ENCODE measurements at places on chromosomes 5 and 9.

GRCh38 chr5:96440185-96440538 is 7.1 kb upstream of the PCSK1 start:
- no peaks in the 10 kb centered on the region for H3K4me1 ChIP-seq
- no peak overlapping the region for H3K27ac ChIP-seq
- no peak for DNase-seq
- no peaks in the 10 kb centered on the region for H3K36me3 ChIP-seq
- H3K4me3 ChIP-seq, result no peak overlapping the region

GRCh38 chr9:2013743-2014475 is 1.2 kb upstream of the SMARCA2 start:
- H3K27ac ChIP-seq, result no peak overlapping the region
- H3K36me3 ChIP-seq, result no peaks in the 10 kb centered on the region
- DNase-seq, result no peak
- H3K27me3 ChIP-seq, result no peaks in the 10 kb centered on the region

- no peak for DNase-seq
- no peaks in the 10 kb centered on the region for H3K27me3 ChIP-seq
- no peaks in the 10 kb centered on the region for H3K36me3 ChIP-seq
- H3K4me3 ChIP-seq, result no peak overlapping the region
Observed at GRCh38 chr9:120737416-120738165, 23.3 kb upstream of the MEGF9 start.

DNA sequence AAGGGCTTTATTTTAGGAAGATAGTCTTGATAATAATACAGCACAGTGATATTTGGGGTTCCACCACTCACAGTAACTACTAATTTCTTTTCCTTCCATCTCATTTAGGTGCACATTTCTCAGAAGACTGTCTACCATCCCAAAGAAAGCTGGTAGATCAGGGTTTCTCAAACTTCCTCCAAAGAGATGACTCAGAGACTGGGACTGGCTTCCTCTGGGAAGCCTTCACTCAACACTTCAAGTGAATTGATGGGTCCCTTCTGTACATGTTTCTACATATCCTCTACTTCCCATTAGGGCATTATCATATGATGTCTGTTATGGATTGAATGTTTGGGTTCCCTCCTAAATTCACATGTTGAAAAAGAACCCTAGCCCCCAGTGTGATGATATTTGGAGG is 138.5 kb downstream of the SPOCK1 start:
- H3K27ac ChIP-seq, result no peak overlapping the region
- H3K4me3 ChIP-seq, result no peak overlapping the region
- no peaks in the 10 kb centered on the region for H3K36me3 ChIP-seq
- H3K27me3 ChIP-seq, result no peaks in the 10 kb centered on the region
- 0 out of 2 replicates have a peak, but pooled peaks cover 6% of the 10 kb centered on the region for H3K4me1 ChIP-seq

DNA sequence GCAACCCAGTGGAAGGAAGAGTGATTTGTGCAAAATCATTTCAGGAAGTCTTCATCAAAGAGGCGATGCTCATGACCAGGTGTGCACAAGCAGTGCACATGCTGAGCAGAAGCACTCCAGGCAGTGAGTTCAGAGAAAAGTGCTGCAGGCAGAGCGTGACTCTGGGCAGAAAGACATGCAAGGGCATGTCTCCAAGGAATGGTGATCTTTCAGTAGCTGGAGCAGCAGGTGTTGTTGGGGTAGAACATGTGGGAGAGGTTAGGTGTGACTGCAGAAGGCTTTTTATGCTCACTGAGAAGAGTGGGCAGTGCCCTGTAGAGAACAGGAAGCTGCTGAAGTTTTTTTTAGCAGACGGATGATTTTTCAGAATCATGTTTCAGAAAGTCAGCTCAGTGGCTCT is 545.4 kb upstream of the TLE4 start:
- H3K27me3 ChIP-seq, result no peaks in the 10 kb centered on the region
- H3K4me1 ChIP-seq, result peaks cover 46% of the 10 kb centered on the region
- no peaks in the 10 kb centered on the region for H3K36me3 ChIP-seq
- no peak for DNase-seq
- no peak overlapping the region for H3K27ac ChIP-seq

GRCh38 chr9:105425816-105426433 is 21.9 kb upstream of the FSD1L start:
- no peaks in the 10 kb centered on the region for H3K4me1 ChIP-seq
- DNase-seq, result peak; percentile 50
- H3K4me3 ChIP-seq, result no peak overlapping the region

DNA sequence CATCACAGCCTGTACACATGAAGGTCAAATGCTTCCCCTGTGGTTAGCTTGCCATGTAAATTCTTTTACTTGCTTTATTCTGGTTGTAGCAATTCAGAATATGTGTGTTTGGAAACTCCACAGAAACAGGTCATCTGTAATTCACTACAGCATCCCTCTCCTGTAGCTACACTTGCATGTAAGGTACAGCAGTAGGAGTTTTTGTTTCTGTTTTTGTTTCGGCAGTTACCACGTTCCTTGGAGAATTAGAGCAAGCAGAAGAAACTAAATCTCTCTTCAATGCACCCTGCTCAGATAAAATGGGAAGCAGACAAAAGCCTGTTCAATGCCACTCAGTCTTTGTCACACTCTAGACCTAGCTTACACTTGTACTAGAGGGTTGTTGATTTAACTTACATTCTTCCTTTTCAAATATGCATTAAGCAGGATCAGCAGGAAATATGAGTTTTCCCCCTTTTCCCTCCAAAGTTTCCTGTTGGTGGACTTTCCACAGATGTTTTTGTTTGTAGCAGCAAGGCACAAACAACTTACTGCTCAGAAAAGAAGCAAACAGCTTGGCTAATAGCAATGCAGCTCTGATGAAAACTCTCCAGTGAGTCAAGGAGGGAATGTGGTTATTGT is 80.9 kb downstream of the YIPF5 start:
- no peaks in the 10 kb centered on the region for H3K36me3 ChIP-seq
- no peak for DNase-seq
- no peak overlapping the region for H3K27ac ChIP-seq
- no peaks in the 10 kb centered on the region for H3K4me1 ChIP-seq
- H3K27me3 ChIP-seq, result no peaks in the 10 kb centered on the region
- H3K4me3 ChIP-seq, result no peak overlapping the region

DNA sequence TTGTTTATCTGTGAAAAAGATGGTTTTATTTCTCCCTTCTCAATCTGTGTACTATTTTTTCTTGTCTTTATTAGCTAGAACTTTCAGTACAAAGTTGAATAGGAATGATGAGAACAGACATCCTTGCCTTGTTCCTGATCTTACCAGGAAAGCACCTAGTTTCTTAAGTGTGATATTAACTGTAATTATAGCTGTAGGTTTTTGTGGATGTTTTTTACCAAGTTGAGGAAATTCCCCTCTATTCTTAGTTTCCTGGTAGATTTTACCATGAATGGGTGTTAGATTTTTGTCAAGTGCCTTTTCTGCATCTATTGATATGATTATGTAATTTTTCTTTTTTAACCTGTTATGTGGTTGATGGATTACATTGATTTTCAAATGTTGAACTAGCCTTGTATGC is 68.7 kb downstream of the KCNN2 start:
- no peak for DNase-seq
- no peaks in the 10 kb centered on the region for H3K27me3 ChIP-seq
- H3K27ac ChIP-seq, result no peak overlapping the region
- H3K4me3 ChIP-seq, result no peak overlapping the region
- H3K36me3 ChIP-seq, result no peaks in the 10 kb centered on the region

DNA sequence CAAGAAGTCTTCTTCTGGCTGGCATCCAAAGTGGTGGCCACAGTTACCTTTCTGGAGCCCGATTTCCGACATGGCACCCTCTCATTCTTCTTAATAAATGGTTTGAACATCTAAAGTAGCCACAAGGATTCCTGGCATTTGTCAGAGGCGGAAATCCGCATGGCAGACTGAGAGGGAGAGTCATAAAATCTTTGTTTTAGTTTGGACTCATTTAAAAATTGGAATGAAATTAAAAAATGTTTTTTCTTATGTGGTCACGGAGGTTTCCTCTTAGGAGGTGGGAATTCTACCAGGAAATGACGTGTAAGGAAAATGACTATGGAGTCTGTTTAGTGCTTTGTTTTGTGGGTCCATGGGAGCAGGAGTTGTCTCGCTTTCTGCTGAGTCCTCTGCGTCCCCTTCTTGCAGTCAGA is 133.0 kb upstream of the PTCH1 start:
- H3K4me1 ChIP-seq, result no peaks in the 10 kb centered on the region
- no peaks in the 10 kb centered on the region for H3K36me3 ChIP-seq
- H3K27ac ChIP-seq, result no peak overlapping the region
- no peak for DNase-seq

GRCh38 chr5:2335125-2335732 is 416.2 kb downstream of the IRX2 start:
- peaks cover 47% of the 10 kb centered on the region for H3K27me3 ChIP-seq
- H3K4me1 ChIP-seq, result no peaks in the 10 kb centered on the region
- H3K27ac ChIP-seq, result no peak overlapping the region
- H3K4me3 ChIP-seq, result no peak overlapping the region

DNA sequence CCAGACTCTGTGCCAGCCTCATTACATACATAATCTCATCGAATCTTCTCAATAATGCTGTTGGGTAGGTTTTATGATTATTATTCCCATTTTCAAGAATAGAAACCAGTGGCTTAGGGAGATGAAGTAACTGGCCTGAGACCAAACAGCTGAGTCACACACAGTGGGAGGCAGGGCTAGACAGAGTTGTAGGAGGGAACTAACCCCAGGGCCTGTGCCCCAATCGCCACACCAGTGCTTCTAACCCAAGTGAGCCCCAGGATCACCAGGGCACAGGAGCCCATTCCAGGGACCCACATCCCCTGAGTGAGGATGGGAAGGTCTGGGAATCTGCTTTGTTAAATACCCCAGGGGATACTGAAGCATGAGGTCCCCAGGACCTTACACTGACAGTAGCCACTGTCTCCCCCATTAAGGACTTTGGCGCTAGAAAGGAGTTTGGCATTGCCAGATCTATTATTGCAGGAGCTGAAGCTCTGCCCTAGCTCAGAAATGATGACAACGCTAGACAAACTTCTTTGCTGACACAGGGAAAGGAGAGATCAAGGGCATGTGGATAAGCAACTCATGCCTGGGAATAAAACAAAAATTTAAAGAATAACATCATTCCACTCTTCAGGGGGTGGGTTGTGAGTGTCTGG is 63.8 kb upstream of the PPARGC1B start:
- H3K4me3 ChIP-seq, result no peak overlapping the region
- no peaks in the 10 kb centered on the region for H3K36me3 ChIP-seq
- peak; percentile 47 for DNase-seq
- no peak overlapping the region for H3K27ac ChIP-seq

DNA sequence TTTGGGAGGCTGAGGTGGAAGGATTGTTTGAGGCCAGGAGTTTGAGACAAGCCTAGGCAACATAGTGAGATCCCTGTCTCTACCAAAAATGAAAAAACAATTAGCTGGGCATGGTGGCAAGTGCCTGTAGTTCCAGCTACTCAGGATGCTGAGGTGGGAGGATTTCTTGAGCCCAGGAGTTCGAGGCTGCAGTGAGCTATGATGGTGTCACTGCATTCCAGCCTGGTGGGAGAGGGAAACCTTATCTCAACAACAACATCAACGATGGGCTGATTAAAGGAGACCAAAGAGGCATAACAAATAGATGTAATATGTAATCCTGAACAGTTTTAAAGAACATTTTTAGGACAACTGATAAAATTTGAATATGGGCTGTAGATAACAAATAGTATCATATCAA is 34.2 kb upstream of the PANK3 start:
- H3K4me1 ChIP-seq, result 0 out of 2 replicates have a peak, but pooled peaks cover 5% of the 10 kb centered on the region
- H3K4me3 ChIP-seq, result no peak overlapping the region
- DNase-seq, result no peak
- no peak overlapping the region for H3K27ac ChIP-seq
- no peaks in the 10 kb centered on the region for H3K27me3 ChIP-seq
- H3K36me3 ChIP-seq, result no peaks in the 10 kb centered on the region

GRCh38 chr5:74386571-74387334 is 253.8 kb downstream of the ENC1 start:
- H3K27ac ChIP-seq, result peak overlapping the region; percentile 83
- peak; percentile 87 for DNase-seq
- peaks cover 45% of the 10 kb centered on the region for H3K4me1 ChIP-seq
- H3K4me3 ChIP-seq, result no peak overlapping the region
- no peaks in the 10 kb centered on the region for H3K27me3 ChIP-seq
- H3K36me3 ChIP-seq, result no peaks in the 10 kb centered on the region

DNA sequence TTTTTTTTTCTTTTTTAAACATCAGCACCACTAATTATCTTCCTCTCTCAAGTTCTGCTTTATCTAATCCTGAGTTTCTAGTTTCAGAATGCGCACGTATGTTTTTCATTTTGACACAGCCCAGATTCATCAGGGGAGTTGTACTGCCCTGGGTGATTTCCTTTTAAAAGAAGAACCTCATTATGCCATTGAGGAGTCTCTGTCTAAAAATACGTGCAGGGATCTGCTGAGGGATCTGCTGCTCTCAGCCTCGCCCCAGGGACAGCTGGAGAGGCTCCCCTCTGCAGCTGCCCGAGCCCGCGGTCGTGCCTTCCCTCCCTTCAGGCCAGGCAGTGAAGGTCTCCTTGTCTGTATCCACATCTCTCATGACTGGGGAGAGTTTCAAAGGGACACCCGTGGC is 273.1 kb downstream of the ARHGEF28 start:
- no peaks in the 10 kb centered on the region for H3K36me3 ChIP-seq
- H3K27me3 ChIP-seq, result no peaks in the 10 kb centered on the region
- H3K4me1 ChIP-seq, result no peaks in the 10 kb centered on the region
- DNase-seq, result no peak
- H3K4me3 ChIP-seq, result no peak overlapping the region
- H3K27ac ChIP-seq, result no peak overlapping the region

DNA sequence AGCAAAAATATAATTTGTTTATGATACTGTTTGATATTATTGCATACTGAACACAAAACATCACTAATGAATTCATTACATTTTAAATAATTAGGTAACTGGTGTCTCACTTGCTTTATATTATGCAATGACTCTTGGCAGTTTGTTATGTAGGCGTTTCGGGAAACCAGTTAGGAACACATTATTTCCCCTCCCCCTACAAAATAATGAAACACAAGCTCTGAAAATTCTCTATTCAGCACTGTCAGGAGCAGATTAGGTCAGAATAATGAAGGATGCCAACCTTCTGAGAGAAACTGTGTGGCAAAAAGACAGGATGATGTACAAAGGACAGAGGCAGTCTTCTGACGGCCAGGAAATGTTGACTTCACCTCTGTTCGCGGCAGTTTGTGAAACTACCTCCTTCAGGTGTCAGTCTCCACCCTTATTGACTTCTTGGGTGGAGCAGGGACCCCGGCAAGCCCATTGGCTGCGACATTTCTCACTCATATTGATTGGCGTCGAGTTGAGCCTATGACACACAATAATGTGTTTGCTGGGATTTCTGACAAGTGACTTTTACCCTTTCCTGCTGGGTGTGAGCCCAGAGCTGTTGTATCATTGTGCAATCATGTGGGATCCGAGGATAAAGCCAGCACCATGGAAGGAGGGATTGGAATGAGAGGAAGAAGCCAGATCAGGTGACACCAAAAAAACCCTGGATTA is 33.9 kb downstream of the SH3PXD2B start:
- no peaks in the 10 kb centered on the region for H3K36me3 ChIP-seq
- no peaks in the 10 kb centered on the region for H3K27me3 ChIP-seq
- H3K27ac ChIP-seq, result peak overlapping the region; percentile 17
- peak overlapping the region; percentile 44 for H3K4me3 ChIP-seq
- H3K4me1 ChIP-seq, result peaks cover 17% of the 10 kb centered on the region
- DNase-seq, result peak; percentile 93

DNA sequence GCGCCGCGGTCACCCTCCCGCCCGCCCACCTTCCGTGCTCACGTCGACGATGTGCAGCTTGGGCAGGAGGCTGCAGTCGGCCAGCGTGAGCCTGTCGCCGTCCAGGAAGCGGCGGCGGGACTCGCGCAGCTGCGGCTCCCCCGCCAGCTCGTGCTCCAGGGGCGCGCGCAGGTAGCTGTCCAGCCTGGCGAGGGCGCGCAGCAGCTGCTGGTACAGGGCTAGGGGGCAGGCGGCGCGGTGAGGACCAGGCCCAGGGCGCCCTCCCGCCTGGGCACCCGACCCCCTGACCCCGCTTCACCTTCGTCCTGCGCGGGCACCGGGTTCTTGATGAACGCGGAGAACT is 1.5 kb downstream of the CLIC3 start:
- H3K36me3 ChIP-seq, result no peaks in the 10 kb centered on the region
- H3K4me3 ChIP-seq, result no peak overlapping the region
- no peaks in the 10 kb centered on the region for H3K27me3 ChIP-seq
- peaks cover 27% of the 10 kb centered on the region for H3K4me1 ChIP-seq
